Foreskin keratinocyte (primary cell): ENCODE measurements at places on chromosomes 12 and 14. TPM values are rescaled to one million over a fixed set of nuclear protein-coding genes. Genes with fewer than 3 reads are reported as not detected.
A peak's percentile ranks its signal among the peaks of the same experiment; 100 is the strongest.

Gene CLEC1A
- not detected in 2 replicates for polyA plus RNA-seq

Gene AQP6
- 0.11 and 0.16 TPM in 2 replicates for polyA plus RNA-seq

Gene FAM186B
- polyA plus RNA-seq = 0.09 and 0.24 TPM in 2 replicates

Gene NT5DC3
- 6.1 and 9.3 TPM in 2 replicates for polyA plus RNA-seq

Gene PTCSC3
- not detected in 2 replicates for polyA plus RNA-seq

Gene HSP90AA1
- 477 and 673 TPM in 2 replicates for polyA plus RNA-seq

Gene DYRK2
- polyA plus RNA-seq = 5.9 and 7.7 TPM in 2 replicates

Gene NPFF
- polyA plus RNA-seq = 0.18 TPM in 1 of 2 replicates, not detected in the other

Gene TCTN2
- 4.6 TPM in 2 replicates for polyA plus RNA-seq

DNA sequence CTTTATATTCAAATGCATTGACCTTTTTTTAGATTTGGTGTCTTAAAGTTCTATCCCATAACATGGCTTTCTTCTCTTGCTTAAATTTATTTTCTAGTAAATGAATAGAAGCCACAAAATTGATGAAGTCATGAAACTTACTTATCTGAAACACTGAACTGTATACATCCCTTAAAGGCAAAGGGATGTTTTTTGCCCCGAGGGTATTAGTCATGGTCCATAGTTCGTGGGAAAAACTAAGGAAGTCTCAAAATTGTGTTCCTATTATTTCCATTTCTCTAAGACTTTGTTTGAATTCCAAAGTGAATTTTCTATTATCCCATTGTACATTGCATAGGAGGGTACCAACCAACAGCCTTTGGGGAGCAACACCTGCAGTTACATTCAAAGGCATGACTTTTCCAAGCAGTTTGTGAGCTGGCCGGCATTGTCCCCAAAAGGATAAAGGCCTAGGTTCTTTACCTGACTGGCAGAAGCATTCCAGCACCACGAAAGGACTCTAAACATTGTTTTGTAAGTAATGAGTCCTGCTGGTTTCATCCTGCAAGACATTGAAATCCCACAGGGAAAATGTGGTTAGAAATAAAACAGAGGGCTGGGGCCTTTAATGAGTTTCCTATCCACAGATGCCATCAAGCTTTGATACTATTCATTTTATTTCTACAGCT lies 473.5 kb downstream of the PRKD1 start:
- DNase-seq = no peak

DNA sequence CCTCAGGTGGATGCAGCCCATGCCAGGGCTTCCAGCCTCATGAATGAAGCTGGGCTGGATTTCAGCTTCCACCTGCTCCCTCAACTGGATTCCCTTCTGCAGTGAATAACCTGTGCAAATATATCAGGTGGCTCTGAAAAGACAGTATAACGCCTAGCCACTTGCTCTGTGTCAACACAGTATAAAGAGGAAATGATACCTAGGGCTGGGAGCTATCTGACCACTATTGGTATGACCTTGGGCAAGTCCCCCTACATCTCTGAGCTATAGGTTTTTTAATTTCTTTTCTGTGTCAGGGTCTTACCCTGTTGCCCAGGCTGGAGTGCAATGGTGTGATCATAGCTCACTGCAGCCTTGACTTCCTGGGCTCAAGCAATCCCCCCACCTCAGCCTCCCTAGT lies 19.8 kb downstream of the ISM2 start:
- no peak for DNase-seq

DNA sequence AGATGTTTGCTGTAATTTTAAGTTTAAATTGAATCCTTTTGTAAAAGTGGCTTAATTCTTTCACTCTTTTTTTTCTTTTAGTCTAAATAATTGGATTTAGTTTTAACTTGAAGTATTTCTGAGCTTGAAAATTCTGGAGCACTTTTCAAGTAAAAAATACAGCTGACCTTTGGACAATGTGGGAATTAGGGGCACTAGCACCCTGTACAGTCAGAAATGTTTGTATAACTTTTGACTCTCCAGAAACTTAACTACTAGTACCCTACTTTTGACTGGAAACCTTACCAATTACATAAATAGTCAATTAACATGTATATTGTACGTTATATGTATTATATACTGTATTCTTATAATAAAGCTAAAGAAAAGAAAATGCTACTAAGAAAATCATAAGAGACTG lies 7.8 kb downstream of the KTN1 start:
- no peak for DNase-seq

DNA sequence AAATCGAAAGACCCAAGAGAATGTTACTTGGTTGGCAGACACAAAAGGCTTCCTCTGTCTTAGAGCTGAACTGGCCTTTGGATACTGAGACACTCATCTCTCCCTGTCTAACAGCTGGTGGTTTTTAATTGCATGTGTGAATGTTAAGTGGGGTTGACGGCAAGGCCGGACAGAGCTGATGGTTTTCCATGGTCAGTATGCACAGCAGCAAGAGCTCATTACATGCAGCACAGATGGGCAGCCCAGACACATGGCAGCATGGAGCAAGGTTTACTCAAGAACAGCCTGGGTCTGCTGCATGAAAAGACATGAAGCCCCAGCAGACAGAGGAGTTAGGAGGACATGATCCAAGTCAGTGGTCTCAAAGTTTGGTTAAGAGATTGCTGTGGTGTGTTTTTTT lies 27.8 kb upstream of the CACNA2D4 start:
- DNase-seq = no peak

- DNase-seq = no peak
Observed at GRCh38 chr14:88632512-88632911, 69.7 kb downstream of the ZC3H14 start.

GRCh38 chr14:22303589-22304195 lies 285.3 kb downstream of the DAD1 start:
- DNase-seq = no peak

GRCh38 chr12:111636209-111636945 lies 37.3 kb upstream of the ATXN2 start:
- DNase-seq = no peak

- no peak for DNase-seq
Observed at GRCh38 chr14:22489244-22489545, 99.8 kb downstream of the DAD1 start.

- DNase-seq = no peak
Observed at GRCh38 chr12:57162553-57163125, 15.2 kb upstream of the LRP1-AS start.

DNA sequence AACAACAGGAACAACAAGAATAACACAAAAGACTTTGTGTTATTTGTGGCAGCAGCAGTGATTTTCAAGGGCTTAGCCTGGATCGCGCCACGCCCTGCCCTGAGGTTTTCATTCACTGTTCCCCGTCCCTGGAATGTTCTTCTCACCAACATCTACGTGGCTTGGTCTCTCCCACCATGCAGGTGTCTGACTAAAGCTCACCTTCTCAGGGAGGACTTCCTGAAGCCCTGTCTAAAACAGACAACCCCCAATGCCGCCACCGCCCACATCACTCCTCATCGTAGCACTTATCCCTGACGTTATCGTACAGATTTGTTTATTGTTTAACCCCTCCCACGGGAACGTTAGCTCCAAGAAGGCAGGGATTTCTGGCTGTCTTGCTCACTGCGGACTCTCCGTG lies 40.4 kb downstream of the P2RX4 start:
- peak; percentile 60 for DNase-seq

DNA sequence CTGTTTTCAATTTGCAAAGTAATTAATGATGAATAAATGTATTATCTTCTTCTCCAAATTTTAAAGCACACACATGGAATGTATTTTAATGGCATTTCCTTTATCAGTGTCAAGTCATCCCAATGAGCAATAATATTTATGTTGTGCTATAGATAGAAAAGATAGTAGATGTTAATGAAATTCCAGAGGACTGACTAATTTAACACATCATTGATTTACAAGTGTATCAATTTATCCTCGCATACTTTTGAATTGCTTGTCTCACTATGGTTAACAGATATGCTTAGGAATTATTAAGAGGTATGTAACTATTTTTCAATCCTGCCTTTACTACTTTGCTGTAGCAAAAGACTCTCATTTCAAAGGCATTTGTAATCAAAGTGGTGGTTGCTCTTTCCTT lies 842.9 kb downstream of the SLC6A15 start:
- peak; percentile 4 for DNase-seq

GRCh38 chr12:80044694-80045046 lies 54.7 kb upstream of the OTOGL start:
- peak; percentile 77 for DNase-seq

DNA sequence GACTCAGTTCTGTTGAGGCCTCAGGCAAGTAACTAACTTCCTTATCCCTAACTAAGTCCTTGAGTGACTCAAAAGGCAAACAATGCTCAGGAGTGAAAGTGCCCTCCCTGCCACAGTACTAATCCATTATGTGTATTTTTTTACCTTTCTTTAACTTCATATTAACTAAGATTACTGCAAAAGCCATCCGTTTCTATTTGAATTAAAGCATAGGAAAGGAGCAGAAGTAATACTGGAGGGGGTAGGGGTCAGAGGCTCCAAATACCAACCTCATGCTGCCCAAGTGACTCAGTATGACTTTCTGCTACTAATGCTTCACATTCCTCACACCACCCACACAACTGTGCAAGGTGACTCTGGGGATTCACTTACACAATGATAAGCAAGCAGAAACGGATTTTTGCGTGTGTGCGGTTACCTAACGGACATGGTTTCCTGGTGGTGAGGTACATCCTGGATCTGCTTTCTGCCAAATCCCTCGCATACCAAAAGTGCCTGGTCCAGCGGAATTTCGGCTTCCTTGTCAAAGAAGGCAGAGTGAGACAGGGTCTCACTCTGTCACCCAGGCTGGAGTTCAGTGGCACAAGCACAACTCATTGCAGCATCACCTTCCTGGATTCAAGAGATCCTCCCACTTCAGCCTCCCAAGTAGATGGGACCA lies 25.1 kb downstream of the MOK start:
- DNase-seq = peak; percentile 99

- DNase-seq = peak; percentile 7
Observed at GRCh38 chr12:71746974-71747611, 7.6 kb upstream of the RAB21 start.

- DNase-seq = no peak
Observed at GRCh38 chr12:40752011-40752410, 59.8 kb downstream of the CNTN1 start.

GRCh38 chr14:78202976-78203375 lies 32.8 kb downstream of the NRXN3 start:
- peak; percentile 100 for DNase-seq

DNA sequence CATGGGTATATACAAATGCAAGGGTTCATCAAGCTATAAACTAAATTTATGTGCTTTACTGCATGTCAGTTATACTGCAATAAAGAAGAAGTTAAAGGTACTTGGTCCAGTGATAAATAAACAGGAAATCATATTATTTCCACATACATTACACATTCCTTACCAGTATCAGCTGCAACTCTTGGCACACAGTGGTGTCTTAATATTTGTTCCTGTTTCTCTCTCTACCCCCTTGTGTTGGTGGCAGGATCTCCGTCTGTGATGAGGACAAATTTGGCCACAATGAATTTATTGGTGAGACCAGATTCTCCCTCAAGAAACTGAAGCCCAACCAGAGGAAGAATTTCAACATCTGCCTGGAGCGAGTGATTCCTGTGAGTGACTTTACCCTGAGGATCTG lies 19.2 kb upstream of the OAS1 start:
- DNase-seq = no peak

GRCh38 chr12:3190101-3190500 lies 112.9 kb downstream of the TSPAN9 start:
- no peak for DNase-seq

GRCh38 chr14:96693987-96694386 lies 103.2 kb upstream of the VRK1 start:
- no peak for DNase-seq

DNA sequence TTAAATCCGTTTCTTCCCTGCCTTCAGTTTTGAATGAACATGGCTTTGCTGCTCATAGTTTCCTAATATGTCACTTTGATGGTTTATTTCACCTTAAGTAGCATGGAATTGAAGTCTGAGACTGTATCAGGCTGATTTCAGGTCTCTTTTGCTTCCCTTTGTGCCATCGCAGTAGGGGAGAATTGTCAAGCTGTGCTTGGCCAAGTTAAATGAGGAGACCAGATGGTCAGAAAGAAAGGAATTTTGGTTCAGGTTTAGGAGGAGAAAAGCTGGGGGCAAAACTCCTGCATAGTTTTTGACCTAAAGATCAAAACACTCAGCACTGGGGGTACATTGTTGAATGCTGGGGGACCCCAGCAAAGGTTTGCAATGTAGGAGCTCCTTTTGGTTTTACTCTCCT lies 398.4 kb downstream of the NUAK1 start:
- DNase-seq = no peak

- no peak for DNase-seq
Observed at GRCh38 chr12:74775276-74775675, 237.6 kb downstream of the ATXN7L3B start.
